ENCODE measurements at places on chromosomes 1 and 21. TPM values are rescaled to one million over a fixed set of nuclear protein-coding genes. Genes with fewer than 3 reads are reported as not detected.
A peak's percentile ranks its signal among the peaks of the same experiment; 100 is the strongest.

GRCh38 chr1:67766141-67766978, 66.9 kb downstream of the GNG12 start:
- H3K4me1 ChIP-seq, result peaks cover 14% of the 10 kb centered on the region
- H3K36me3 ChIP-seq, result no peaks in the 10 kb centered on the region
- no peaks in the 10 kb centered on the region for H3K27me3 ChIP-seq
- H3K4me3 ChIP-seq, result peak overlapping the region; percentile 10
- H3K27ac ChIP-seq, result no peak overlapping the region

The GBP5 gene
- 2.5 TPM for total RNA-seq

The C8A gene
- total RNA-seq, result not detected

The S100A11 gene
- 119 TPM for total RNA-seq

DNA sequence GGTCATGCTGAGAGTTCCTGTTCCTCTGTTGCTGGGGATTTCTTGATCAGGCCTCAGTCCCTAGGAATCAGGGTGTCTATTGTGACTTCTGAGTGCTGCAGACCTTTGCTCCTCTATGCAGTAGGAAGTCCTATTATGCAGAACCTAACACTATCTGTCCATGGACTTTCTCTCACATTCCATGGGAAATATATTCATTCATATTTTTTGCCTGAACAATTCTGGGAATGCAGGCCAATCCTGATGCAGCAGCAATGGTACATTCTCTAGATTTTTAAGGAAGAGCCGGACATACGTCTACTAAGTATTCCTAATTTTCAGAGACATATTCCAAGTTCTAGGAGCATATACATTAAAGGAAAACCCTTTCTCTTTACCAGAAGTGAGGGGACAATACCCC, 61.1 kb upstream of the C1orf87 start:
- H3K4me1 ChIP-seq, result no peaks in the 10 kb centered on the region
- H3K4me3 ChIP-seq, result no peak overlapping the region
- H3K36me3 ChIP-seq, result no peaks in the 10 kb centered on the region
- DNase-seq, result no peak
- H3K27me3 ChIP-seq, result no peaks in the 10 kb centered on the region

DNA sequence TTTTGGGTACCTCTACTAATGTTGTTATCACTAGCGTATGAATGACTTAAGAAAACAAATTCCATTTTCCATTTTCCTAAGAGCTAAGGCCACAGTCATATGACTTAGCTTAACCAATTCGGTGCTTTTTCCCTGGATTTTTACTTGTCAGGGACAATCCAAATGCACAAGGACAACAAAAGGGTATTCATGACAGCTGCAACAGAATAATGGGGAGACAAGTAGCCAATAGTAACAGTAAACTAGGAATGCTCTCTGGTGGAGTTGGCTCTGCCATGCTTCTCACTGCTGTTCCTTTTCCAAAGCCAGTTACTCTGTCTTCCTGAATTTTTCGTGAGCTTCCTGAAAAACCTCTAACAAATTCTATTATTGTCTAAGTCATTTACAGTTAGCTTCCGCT, 52.9 kb downstream of the LRRIQ3 start:
- H3K27ac ChIP-seq, result no peak overlapping the region
- no peak overlapping the region for H3K4me3 ChIP-seq
- H3K4me1 ChIP-seq, result no peaks in the 10 kb centered on the region

DNA sequence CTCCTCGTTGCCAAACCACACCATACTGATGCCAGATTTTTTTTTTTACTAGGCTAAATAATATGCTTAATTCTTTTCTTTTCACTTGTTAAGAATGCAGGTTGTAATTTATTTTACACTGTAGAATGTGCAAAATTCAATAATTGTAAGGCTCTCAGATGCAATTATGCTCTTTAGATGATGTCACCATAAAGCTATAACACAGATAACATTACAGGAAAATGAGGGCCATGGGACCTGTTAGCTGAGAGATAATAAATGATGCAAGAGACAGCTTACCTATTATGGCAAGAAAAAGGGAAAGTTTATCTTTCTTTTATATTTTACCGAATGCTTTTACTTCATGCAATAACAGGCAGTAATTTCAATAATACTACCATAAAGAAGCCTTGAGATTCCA, 35.4 kb downstream of the CHRM3 start:
- H3K4me1 ChIP-seq, result no peaks in the 10 kb centered on the region
- no peak for DNase-seq
- no peaks in the 10 kb centered on the region for H3K27me3 ChIP-seq

DNA sequence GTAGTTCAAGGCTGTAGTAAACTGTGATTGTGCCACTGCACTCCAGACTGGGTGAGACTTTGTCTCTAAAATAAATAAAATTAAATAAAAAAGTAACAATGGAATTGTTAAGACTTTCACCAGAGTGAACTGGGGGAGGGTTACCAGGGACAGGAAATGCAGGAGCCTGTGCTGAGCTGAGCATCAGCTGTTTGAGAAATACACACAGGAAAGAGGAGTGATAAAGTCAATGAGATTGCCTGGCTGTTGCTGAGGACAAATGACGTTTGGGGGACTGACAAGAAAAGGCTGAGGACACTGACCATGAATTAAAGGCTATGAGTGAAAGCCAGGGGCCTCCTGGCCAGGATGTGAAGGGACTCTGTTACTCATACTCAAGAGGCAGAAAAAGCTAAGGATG, 226.3 kb downstream of the SETD4 start:
- no peak for DNase-seq
- no peaks in the 10 kb centered on the region for H3K36me3 ChIP-seq
- H3K27me3 ChIP-seq, result no peaks in the 10 kb centered on the region
- H3K4me1 ChIP-seq, result no peaks in the 10 kb centered on the region
- H3K27ac ChIP-seq, result no peak overlapping the region
- no peak overlapping the region for H3K4me3 ChIP-seq

- peaks cover 1% of the 10 kb centered on the region for H3K27me3 ChIP-seq
- H3K4me1 ChIP-seq, result no peaks in the 10 kb centered on the region
- no peak overlapping the region for H3K4me3 ChIP-seq
These were observed 45.5 kb upstream of the PLXNA2 start for GRCh38 chr1:208289716-208290115.

GRCh38 chr1:45047032-45047431, 35.0 kb downstream of the UROD start:
- no peaks in the 10 kb centered on the region for H3K36me3 ChIP-seq
- H3K27me3 ChIP-seq, result no peaks in the 10 kb centered on the region
- no peak overlapping the region for H3K4me3 ChIP-seq
- no peak overlapping the region for H3K27ac ChIP-seq

- no peak overlapping the region for H3K4me3 ChIP-seq
- DNase-seq, result no peak
- no peaks in the 10 kb centered on the region for H3K27me3 ChIP-seq
- H3K27ac ChIP-seq, result peak overlapping the region; percentile 97
- H3K36me3 ChIP-seq, result no peaks in the 10 kb centered on the region
These were observed 1.9 kb downstream of the BTBD19 start for GRCh38 chr1:44810101-44810761.

GRCh38 chr1:189149547-189150375, 1327.9 kb downstream of the BRINP3 start:
- no peak overlapping the region for H3K27ac ChIP-seq
- no peak for DNase-seq
- H3K4me3 ChIP-seq, result no peak overlapping the region
- H3K36me3 ChIP-seq, result no peaks in the 10 kb centered on the region
- no peaks in the 10 kb centered on the region for H3K27me3 ChIP-seq
- no peaks in the 10 kb centered on the region for H3K4me1 ChIP-seq

- no peaks in the 10 kb centered on the region for H3K27me3 ChIP-seq
- no peak overlapping the region for H3K4me3 ChIP-seq
- no peaks in the 10 kb centered on the region for H3K4me1 ChIP-seq
- peak overlapping the region; percentile 98 for H3K27ac ChIP-seq
- DNase-seq, result no peak
These were observed 8.3 kb downstream of the RHOC start for GRCh38 chr1:112698366-112699310.

GRCh38 chr1:245365095-245366020, 210.6 kb downstream of the KIF26B start:
- no peak overlapping the region for H3K27ac ChIP-seq
- no peaks in the 10 kb centered on the region for H3K27me3 ChIP-seq
- H3K4me1 ChIP-seq, result no peaks in the 10 kb centered on the region
- no peak for DNase-seq
